NCI-H2081 (cell line): ENCODE measurements at places on chromosomes 4 and X.

GRCh38 chr4:158079661-158080060 is 93.2 kb downstream of the GASK1B start:
- DNase-seq, result no peak

DNA sequence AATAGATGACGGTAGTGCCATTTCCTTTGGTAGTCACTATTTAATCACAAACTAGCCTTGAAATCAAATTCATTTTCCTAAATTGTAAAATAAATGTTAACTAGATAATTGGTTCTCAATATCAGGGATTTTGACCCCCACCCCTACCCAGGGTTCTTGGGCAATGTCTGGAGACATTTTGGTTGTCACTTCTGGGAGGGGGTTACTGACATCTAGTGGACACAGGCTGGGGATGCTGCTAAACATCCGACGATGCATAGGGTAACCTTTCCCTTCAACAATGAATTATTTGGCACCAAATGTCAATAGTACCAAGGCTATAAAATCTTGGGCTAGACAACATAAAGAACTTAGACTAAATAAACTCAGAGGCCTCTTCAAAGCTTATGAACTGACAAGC is 285.8 kb upstream of the TRPC5 start:
- peak; percentile 17 for DNase-seq

DNA sequence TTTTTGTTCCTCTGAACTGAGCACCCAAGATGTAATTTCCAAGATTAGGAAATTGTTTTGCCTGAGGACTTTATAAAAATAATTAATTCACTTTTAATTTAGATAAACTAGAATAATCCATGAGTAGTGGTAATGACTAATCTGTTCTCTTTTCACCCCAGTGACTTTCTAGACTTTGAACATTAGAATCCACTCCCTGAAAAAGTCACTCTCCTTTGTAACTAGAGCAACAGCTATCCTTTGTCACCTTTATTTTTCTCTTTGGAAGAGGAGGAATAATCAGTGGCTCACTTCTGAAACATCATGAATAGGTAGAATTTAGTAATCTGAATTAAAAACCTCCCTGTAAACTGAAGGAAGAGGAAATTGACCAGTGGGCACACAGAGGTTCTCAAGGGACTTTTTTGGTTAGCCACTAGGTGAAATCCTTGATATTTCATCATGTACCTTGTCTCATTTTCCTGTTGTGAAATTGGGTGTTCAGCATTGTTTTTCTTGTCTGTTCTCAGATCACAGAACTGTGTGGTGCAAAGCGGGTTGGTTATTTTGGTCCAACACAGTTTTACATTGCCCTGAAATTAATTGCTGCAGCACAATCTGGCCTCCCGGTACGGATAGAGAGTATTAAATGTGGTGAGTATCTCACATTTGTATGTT is 59.4 kb downstream of the REPS2 start:
- no peak for DNase-seq

DNA sequence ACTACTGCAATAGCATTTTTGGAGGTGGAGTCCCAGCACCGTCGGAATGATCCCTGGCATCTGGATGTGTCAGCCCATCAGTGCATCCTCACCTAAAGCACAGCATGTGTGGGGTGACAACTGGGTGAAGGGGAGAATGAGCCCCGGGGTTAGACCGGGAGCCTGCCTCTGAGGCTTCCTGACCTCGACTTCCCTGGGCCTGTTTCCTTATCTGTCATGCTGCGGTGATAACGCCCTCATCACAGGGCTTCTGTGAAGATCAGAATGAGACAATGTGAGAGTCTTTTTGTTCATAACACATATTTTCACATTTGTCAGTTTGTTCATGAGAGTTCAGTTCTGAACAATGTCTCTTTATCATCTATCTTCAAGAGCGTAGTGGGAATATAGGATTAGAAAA is 31.1 kb upstream of the PDLIM3 start:
- no peak for DNase-seq

DNA sequence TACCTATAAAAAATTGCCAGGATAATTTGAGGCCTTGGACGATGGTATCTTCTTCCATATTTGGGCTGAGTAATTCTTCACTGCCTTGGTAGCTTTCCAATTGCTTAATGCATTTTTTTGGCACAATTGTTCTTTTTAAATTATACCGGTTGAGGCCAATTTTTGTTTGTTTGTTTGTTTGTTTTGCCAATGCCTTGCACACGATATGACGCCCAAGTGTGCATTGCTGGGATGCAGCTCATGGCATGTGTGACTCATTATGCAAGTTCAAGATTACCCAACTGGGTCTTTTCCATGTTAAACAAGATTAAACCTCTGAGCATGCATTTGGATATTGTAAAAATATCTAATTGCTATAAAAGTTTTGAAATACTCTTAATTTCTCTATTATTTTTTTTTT is 71.1 kb upstream of the KCNIP4 start:
- no peak for DNase-seq

DNA sequence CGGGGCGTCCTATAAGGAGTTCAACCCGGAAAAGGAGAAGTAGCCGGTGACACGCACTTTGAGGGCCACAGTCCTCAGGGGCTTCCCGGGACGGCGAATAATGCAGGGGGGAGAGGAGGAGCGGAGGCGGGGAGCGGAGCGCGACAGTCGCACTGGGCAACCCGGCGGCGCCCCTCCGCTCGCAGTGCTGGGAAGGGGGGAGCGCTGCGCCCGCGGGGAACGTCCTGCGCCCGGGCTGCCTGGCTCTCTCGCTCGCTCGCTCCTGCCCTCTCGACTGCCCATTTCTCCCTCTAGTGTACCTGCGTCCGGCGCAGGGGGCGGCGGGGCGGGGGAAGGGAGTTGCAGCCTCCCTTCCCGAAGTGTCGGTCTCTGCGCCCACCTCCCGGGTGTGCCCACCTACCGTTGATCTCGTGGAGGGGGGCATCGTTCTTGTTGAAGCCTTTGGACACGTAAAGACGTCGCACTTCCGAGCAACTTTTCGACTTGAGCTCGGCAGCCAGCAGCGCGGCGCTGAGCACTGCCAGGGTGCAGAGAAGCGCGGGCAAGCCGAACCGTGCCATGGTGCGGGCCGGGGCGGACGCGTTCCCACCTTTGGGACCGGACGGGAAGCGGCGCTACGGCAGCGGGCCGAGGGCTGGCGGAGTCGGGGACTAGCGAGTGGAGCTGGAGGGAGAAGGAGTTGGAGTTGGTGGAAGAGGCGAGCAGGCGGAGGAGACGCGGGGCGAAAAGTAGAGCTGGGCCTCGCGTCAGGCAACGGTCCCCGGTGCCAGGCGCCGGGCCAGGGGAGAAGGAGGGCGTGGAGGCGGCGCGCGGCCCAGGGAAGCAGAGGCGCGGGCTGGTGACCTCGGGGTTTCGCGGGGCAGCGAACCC is 648 bp downstream of the GPC4 start:
- no peak for DNase-seq

DNA sequence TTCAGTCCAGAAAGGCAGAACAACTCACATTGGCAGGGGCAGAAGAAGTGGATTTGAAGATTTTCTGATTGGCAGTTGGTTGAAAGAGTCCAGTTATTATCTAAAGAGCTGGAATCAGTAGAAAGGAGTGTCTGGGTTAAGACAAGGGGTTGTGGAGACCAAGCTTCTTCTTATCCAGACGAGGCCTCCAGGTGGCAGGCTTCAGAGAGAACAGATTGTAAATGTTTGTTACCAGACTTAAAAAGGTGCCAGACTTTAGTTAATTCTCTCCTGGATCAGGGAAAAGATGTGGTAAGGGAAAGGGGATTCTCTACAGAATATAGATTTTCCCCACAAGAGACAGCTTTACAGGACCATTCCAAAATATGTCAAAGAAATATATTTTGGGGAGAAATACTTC is 36.7 kb upstream of the TLR3 start:
- no peak for DNase-seq

DNA sequence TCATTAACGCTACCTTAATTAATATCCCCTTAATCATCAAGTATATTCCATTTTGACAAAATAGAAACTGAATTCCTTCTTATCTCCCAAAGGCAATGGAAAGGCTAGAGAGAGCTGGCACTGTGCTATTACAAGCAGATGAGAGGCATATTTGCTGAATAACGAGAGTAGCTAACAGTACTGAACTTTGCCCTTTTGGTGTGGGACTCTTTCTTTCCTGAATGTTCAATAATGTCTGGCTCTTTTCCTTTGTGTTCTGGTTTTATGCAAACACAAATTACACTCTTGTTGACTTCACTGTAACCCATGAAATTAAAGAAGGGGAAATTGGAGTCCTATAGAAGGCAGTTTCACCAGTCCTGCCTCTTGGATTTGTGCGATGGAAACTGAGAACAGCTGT is 63.5 kb downstream of the SHROOM3 start:
- no peak for DNase-seq

- DNase-seq, result no peak
Observed at GRCh38 chrX:69079268-69079667, 86.0 kb downstream of the PJA1 start.

GRCh38 chrX:136627409-136627808 is 20.5 kb upstream of the CD40LG start:
- no peak for DNase-seq

- DNase-seq, result no peak
Observed at GRCh38 chr4:152843481-152844090, 63.8 kb downstream of the ARFIP1 start.

DNA sequence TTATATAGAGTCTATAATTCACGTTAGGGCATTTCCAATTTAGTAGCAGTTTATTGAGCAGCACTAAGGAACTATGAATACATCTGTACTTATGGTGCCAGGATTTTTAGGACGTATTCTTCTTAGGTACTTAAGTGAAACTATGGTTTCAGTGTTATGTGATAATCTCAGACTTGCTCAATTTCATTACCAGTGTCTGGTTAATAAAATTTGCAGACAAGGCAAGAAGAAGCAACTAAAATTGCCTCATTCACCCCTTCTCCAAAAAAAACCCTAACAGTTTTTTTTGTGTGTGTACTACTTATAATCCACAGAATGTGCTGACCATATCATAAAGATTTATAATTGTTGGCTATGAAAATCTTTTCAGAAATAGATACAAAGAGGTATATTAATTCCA is 6.0 kb upstream of the CXCL10 start:
- no peak for DNase-seq

DNA sequence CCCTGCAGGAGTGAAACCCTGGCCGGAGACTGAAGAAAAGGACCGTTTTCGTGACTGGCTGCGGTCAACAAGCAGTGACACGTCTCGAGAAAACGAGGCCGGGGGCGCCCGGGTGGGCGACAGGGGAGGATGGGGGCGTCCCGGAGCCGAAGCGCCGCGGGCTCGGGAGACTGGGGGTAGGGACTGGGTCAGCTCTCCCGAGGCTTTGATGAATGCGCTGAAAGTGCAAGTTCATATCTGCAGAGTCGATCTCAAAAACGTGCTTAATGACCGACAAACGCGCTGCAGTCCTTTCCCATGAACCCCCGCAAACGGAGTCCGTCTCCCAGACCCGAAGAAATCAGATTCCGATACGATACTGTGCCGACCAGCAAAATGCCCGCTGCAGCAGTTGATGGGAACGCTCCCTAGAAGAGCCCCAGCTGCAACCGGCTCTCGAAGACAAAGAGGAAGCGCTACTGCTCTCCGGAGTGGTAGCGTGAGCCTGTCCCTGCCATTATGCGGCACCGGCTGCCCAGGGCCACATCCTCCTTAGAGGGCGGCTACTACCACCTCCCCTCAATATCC is 806 bp upstream of the CD99L2 start:
- peak; percentile 14 for DNase-seq

- no peak for DNase-seq
Observed at GRCh38 chr4:1212546-1213335, 36.2 kb downstream of the CTBP1 start.

DNA sequence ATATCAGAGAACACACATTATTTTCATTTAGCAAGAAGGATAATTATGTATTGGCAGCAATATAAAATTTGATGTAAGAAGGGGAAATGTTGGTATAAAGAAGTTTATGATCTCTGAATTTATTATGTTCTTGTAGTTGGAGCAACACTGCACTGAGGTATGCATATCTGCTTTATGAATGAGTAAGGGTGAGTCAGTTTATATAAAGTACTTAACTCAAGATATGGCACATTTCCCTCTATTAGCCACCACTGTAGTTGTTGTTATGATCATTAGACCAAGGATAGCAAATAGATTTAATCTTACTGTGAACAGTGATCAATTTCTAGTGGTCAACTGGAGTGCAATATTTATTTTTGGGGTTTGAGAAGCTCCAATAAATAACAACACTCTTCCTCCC is 66.6 kb downstream of the SNX25 start:
- no peak for DNase-seq

DNA sequence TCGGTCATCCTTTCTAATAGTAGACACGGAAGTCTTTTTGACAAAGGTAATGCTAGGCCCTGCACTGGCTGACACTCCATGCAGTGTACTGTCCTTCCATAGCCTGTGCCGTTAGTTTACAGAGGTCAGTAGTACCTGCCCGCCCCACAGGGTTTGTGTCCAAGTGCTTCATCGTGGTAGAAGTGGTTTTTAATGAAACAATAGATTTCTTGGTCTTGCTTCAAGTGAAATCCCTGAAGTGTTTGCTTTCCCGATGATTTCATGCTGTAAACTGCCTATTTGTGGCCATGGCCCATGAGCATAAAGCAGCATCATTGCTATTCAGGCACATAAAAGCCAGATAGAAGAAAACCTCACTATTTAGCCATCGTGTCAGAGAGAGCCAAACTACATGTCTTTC is 139.3 kb downstream of the GPR143 start:
- peak; percentile 23 for DNase-seq

GRCh38 chr4:180923486-180923885 is 1319.7 kb upstream of the TENM3 start:
- no peak for DNase-seq

DNA sequence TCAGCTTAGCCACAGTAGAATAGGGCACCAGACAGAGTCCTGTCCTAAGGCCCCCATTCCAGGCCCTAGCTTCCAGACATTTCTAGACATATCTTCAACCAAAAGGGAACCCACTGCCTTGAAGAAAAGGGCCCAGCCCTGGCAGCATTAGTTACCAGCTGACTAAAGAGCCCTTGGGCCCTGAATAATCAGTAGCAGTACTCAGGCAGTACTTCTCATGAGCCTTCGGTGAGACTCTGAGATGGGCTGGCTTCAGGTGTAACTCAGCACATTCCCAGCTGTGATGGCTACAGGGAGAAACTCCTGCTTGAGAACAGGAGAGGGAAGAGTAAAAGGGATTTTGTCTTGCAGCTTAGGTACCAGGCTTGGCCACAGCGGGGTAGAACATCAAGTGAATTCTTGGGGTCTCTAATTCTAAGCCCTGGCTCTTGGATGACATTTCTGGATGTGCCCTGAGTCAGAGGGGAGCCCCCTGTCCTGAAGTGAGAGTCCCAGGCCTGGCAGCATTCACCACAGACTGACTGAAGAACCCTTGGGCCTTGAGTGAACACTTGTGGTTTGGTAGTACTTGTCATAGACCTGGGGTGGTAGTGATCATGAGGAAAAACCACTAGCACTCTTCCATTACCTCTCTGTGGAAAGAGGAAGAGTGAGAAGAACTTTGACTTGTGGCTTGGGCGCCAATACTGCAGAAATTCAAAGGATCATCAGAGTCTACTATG is 170.1 kb downstream of the ATP10D start:
- DNase-seq, result no peak

DNA sequence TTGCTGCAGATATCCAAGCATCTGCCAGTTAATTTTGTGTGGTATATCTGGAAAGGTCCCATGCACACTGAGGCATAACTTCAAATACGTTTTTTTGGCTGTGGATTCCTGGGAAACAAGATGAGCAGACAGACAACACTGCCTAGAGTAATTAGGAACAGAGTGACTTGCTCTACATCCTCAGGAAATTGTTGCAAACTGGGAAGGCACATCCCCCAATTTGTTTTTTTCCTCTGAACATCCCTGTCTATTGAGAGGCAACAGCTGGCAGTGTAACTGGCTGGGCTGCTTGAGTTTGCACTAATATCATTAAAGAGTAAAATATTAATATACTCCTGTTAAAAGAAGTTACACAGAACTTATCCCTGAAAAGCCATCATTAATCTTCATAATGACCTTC is 207.7 kb upstream of the SLIT2 start:
- DNase-seq, result no peak
